ENCODE measurements at places on chromosomes 12 and 14.
A peak's percentile ranks its signal among the peaks of the same experiment; 100 is the strongest.

- no peak for DNase-seq
These were observed 113.3 kb downstream of the FOXN3 start for GRCh38 chr14:89303456-89304435.

DNA sequence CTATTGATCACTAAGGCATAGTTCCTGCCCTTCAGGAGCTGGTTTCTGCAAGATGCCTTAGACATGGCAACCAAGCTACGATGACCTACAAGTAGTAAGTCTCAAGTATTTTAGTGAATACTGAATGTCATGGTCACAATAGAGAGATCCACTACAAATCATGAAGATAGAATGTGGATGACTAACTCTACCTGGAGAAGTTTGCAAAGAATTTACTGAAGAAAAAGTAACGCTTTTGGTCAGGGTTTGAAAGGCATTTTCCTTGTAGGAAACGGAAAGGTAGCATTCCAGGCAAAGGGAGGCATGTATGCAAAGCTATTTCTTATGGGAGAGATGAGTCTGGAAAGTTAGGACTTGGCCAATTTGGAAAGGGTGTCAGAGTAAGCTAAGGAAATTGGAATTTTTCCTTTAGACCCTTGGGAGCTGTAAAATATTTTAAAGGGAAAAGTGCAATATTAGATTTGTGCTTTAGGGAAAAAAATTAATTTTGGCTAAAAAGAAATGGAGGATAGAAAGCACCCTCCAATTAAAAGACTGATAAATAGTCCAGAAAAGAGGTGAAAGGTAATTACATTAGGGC, 377.5 kb downstream of the EGLN3 start:
- no peak for DNase-seq

DNA sequence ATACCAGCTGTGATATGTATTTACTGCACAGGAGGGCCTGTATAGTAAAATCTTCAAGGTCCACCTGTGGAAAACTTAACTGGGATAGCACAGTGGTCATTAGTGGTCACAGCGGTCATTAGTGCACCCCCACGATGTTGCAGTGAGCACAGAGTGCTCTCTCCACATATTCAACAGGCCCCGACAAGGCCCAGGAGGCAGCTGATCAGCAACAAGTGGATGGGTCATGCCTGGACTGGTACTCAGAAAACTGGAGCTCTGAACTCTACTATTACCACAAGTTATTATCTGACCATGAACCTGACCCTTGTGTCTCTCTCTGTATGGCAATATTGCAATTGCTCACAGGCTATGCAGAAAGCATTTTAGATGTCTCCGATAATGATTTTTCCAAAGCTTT, 129.5 kb downstream of the SLC35F4 start:
- no peak for DNase-seq

- no peak for DNase-seq
These were observed 244.2 kb upstream of the OR4E1 start for GRCh38 chr14:21917699-21918436.

GRCh38 chr12:31494455-31494854, 96.5 kb downstream of the DENND5B start:
- no peak for DNase-seq

- no peak for DNase-seq
These were observed 60.6 kb downstream of the LGMN start for GRCh38 chr14:92687681-92688433.

DNA sequence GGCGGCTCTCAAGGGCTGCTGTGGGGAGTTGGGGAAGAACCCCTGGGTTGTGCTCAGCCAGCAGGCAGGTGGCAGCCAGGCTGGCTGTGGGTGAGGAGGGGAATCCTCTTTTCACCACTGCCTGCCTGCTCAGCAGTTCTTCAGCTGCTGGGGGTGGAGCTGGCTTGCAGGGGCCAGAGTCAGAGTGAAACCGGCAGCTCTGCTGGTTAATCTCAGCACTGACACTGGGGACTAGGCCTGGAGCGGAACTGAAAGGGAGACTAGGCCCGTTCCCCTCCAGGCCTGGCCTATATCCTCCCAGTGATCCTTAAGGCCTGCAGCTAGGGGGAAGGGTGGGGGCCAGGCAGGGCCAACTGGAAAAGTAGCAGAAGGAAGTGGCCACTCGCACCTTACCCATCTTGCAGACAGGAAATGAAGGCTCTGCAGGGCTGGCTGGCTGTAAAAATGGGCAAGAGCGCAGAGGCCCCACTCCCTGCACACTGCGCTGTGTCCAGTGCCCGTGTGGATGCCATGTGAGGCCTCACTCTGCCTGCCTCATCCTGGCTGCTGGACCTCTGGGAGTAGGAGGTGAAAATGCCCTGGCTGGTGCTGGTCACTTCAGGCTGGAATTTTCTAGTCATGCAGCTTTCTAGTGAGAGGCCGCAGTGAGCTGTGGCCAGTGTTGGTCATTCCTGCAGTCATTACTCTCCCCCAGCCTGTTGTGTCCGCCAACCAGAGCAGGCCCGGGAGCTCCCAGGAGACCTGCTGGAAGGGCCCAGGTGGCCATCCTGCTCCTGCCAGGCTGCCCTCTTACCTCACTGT, 39.4 kb downstream of the SH2B3 start:
- peak; percentile 43 for DNase-seq

- DNase-seq = no peak
These were observed 109.7 kb downstream of the CRADD start for GRCh38 chr12:93786656-93787397.

- no peak for DNase-seq
These were observed 207.7 kb downstream of the TTC8 start for GRCh38 chr14:89032086-89032649.

- DNase-seq = no peak
These were observed 69.1 kb downstream of the SMOC1 start for GRCh38 chr14:69948351-69948750.

- no peak for DNase-seq
These were observed 289.1 kb downstream of the CACNA1C start for GRCh38 chr12:2341871-2342270.

DNA sequence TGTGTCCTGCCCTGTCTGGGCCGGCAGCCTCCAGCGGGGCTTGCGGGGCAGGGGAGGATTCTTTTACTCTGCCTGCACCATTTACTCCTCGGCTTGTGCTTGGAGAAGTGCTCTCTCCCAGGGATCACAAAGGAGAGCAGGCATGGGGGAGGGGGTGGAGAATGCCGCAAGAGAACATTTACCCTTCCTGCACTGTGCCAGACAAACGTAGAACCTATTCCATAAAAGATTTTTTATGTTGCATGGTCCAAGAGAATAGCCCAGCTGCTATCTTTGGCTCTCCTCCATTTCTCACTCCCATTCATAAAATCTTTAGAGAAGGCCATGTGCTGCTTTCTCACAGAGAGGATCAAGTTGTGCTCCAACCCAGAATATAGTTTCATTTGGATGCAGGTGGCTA, 159.4 kb downstream of the SPTSSA start:
- no peak for DNase-seq

DNA sequence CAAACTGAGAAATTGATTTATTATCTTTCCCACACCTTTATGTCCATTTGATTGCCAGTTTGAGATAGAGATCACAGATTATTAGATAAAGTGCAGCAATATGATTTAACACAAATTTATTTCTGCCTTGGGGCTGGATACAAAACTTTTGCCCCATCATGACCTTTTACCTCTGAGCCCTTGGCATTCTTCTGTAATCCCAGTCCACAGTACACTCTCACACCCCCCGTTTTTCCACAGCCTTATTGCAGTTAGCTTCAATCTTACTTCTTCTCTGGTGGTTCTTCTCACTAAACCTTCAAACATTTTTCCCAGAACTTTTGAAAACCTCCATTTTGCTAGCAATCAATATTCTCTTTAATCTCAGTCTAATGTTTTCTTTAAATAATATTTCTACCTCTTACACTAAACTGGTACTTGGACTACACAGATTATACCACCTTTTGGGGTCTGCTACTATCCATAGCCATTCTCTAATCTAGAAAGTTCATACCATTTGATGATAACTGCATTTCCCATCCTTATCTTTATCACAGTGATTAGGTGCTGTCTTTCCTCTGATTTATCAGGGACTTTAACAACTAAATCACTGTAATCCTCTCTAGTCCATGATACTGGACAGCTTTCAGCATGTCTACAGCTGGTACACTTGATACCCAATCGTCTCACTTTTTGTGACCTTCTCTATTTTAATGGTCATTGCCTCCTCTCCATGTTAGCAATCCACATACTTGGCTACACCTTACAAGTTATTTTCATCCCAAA, 186.7 kb upstream of the PDE3A start:
- no peak for DNase-seq

- no peak for DNase-seq
These were observed 64.8 kb upstream of the CMKLR1 start for GRCh38 chr12:108403952-108404351.

GRCh38 chr12:76876696-76877229, 2.1 kb downstream of the CSRP2 start:
- DNase-seq = no peak

Measured in activated gamma-delta T cell (primary cell).